ENCODE measurements at places on chromosomes 1 and 21.

DNA sequence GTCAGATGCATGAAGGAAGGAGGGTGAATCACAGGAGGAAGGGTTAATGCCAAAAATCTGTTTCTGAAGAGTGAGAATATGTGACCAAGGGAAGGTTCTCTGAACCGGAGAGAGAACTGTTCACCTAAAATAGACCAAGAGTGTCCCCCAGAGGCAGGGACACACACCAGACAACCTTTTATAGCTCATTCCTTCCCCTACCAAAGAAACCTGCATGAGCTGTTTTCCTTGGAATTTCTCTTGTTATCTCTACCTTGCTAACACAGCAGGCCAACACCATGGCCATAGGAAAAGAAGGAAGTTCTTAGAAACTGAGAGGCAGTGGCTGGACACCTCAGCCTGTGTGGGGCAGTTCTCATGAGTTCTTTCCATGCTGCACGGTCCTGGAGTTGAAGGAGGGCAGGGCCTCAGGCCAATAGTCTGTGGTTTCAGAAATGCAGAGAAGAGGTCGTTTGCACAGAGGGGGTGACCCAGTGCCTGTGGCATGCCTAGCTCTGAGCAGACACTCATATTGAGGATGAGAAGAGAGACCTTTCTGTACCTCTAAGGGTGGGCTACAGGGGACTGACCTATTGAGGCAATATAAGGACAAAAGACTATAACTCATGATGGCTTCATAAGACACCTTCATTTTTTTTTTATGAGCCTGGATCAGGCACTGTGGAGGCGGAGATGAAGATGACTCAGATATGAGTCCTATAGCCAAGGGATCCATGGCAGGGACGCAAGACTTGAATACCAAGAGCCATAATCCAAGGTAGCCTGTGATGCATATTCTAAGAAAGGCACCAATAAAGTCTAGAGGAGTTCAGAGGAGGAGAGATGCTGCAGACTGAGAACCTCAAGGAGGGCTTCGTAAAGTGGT lies 39.4 kb downstream of the IGFN1 start:
- no peak for DNase-seq

GRCh38 chr21:38937286-38937790 lies 131.6 kb downstream of the ETS2 start:
- DNase-seq: no peak

GRCh38 chr1:156592158-156592909 lies 758 bp downstream of the NAXE start:
- no peak for DNase-seq

- no peak for DNase-seq
Observed at GRCh38 chr21:17709266-17709611, 96.5 kb upstream of the BTG3 start.

- no peak for DNase-seq
Observed at GRCh38 chr1:46820076-46820475, 21.2 kb downstream of the CYP4B1 start.

DNA sequence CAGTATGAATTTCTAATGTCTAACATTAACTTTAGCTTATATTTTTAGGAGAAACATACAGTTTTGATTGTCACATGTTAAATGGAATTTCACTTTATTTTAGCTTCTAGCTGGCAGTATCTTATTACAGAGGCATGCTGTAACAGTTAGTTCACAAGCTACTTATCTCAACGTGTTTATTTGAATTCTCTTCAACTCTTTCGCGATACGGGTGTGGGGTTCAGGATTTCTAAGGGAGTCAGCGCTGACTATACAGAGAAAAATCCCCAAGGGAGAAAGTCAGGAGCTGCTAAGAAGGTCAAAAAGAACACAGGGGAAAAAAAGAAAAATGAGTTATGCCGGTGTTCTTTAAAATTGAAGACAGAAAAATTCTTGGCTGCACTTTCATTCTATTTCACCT lies 296.2 kb downstream of the VAV3 start:
- DNase-seq: no peak

DNA sequence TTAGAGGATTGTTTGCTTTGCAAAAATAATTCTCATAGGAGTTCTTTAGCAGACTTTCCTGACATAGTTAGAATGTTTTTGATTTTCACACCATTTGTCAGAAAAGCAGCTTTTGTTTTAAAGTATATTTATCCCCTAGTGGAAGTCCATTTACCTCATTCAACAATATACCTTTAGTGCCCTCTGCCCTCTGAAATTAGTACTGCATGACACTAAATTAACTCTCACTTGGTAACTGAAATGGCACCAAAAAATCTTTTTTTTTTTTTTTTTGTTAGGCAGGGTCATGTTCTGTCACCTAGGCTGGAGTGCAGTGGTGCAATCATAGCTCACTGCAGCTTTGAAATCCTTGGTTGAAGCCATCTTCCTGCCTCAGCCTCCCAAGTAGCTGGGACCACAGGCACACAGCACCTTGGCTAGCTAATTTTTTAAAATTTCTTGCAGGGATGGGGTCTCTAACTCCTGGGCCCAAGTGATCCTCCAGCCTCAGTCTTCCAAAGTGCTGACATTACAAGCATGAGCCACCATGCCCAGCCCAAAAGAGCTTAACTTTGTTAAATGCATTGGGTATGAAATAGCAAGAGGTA lies 13.6 kb downstream of the LRRC42 start:
- DNase-seq: no peak

- DNase-seq: no peak
Observed at GRCh38 chr1:97138515-97139032, 417.0 kb downstream of the PTBP2 start.

DNA sequence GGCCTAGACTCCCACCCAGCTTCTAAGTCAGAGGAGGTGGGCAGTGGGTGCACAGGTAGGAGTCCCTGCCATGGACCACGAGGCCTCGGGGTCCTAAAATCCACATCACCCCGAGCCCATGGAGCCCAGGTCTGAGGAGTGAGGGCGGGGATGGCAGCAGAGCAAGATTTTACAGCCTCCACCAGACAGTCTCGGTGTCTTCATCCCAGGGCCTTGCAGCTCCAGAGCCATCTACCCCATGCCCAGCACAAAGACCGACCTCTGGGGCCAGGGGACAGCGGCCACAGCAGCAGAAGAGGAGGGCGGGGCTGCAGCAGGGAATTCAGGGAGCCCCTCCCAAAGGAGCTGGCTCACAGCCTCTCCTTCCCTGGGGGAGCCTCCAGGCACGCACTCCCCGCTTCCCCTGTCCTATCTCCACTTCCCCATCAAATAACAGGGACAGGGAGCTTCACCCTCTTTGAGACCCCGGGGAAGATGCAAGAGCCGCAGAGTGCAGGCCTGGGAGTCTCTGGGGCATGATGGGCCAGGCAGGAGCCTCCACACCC lies 14.6 kb downstream of the CHD5 start:
- no peak for DNase-seq

- no peak for DNase-seq
Observed at GRCh38 chr1:202684716-202685115, 25.5 kb downstream of the SYT2 start.

DNA sequence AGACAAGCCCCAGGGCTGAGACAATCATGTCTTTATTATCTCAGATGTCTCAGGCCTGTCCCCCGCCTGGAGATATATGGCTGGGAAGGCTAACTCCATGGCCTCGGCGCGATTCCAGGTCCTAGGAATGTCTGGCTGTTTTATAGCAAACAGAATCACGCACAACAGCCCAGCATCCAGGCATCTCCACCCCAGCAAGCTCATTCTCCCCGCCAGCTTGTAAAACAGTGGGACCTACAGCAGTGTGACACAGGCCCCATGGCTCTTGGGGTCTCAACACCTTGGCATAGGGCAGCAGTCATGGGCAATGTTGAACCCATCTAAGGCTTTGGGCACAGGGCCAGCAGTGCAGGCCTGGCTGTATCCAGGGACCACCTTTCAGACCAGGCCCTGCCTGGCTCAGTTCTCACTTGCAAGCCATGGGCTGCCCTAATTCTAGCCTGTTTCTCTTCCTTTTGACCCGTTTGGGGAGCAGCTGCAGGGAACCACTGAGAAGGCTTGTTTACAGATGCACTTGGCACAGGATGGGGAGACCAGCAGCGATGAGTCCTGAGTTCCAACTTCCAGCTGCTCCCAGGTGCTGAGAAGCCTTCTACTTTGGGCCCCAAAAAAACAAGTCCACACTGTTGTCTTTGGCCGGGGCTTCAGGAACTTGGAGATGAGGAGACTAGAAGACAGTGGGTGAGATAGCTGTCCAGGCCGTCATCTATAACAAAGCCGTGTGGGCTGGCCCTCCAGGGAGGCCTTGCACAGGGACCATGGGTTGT lies 34.4 kb downstream of the WNT4 start:
- no peak for DNase-seq

DNA sequence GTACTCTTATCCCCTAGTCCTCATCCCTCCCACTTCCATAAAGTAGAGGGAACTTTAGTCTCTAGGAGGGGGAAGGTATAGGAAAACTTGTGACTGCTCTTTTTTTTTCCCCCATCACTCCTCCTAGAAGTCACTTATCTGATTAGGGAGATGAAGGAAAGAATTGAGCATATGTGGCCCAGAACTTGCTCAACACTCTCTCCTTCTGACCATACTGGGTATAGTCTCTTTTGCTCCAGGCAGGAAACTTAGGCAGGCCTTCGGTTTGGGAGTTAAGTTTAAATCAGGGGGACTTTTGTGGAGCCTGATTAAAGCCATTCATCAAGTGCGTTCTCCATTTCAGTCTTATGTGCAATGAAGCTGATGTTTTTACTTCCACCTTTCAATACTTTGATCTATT lies 5.8 kb downstream of the UBE2U start:
- no peak for DNase-seq

DNA sequence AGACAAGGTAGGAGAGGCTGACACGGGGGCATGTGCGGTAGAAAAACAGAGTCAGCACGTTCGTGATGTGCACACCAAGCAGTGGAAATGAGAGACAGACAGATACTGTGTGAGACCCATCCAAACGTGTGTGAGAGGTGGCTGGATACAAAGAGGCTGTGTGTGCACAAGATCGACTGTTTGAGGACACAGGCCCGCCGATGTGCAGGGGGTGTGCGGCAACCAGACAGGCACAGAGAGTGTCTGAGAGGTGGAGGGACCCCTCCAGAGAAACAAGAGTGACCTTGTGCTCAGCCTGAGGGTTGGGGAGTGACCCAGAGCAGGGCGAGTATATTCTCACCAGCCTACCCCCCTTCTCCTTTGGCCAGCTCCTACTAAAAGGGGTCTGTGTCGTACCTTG lies 97.8 kb upstream of the IPO9 start:
- no peak for DNase-seq

DNA sequence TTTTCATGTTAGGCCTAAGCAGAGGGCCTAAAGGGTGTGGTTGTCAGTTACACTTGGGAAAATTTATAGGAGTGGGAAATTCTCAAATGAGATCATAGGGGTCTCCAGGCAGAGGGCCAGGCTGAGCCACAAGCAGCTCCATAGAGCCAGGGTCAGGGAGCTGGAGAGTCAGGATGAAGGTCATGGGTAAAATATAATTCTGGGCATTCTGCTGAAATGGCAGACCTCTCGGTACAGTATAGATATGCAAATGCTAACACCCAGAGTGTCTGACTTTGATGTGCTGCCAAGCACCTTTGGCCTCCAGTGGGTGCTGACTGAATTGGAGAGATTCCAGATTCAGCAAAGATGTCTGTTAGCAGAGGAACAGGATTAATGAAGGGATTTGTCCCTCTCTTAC lies 40.1 kb downstream of the DNM3 start:
- no peak for DNase-seq

DNA sequence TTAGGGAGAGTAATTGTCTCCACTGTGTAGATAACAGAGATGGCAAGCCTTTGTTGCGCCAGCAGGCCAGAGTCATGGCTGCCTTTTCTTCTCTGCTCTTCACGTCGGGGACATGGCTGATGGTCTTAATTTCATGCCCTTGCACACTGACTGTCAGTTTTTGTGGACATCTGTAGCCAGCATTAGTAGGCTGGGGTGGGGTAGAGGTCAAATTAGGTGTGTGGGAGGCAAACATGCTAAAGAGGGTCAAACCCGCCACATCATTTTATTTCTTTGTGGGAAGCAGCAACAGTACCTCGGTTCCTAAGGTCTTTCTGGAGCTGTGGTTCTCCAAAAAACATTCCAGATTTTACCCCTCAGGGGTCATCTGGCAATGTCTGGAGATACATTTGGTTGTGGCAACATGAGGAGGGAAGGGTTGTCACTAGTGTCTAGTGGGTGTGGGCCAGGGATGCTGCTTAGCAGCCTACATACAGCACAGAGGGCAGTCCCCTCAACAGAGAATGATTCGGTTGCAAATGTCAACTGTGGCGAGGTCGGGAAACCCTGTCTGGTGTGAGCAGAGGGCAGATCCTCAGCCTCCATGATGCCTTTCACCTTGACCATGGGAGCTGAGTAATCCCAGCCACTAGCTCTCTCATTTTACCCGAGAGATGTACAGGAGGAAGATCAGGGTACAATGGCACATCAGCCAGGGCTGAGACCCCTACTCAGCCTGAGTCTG lies 14.7 kb downstream of the RUNX1 start:
- no peak for DNase-seq

- no peak for DNase-seq
Observed at GRCh38 chr1:186812570-186812969, 16.2 kb upstream of the PLA2G4A start.

DNA sequence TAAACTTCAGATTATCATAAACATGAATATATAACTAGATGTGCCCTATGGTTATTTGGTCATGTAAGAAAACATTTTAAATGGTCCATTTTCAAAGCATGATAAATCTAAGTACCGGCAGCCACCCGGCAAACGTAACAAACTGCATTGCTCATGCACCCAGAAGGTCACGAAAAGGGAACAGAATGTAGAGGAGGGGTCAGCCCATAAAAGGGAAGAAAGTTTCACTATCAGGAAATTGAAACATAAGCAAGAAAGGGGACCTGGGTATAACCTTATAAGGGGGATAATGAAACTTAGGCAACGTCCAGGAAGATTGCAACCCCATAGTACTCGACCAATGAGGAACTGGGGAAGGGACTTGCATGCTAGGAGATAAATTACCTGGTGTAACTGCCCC lies 421.2 kb upstream of the ZRANB2 start:
- no peak for DNase-seq

GRCh38 chr1:111739925-111740765 lies 950 bp upstream of the INKA2 start:
- no peak for DNase-seq

DNA sequence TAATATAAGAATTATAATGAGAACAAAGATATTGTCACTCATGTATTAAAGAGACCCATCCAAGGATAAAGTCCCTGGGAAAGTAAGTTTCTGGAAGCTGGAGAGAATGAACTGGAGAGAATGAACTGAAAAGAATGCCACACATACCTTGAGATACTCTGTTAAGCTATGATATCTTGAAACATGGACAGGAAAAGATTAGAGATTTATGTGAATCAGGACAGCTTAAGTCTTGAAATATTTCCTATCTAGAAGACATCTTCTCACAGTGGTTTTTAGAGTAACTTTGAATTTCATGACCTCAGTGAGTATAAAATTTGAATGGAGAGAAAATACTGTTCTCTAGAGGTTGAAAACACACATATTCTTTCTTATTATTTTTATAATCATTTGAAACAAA lies 201.3 kb upstream of the HMCN1 start:
- no peak for DNase-seq

- DNase-seq: no peak
Observed at GRCh38 chr1:164628772-164629171, 69.8 kb downstream of the PBX1 start.

DNA sequence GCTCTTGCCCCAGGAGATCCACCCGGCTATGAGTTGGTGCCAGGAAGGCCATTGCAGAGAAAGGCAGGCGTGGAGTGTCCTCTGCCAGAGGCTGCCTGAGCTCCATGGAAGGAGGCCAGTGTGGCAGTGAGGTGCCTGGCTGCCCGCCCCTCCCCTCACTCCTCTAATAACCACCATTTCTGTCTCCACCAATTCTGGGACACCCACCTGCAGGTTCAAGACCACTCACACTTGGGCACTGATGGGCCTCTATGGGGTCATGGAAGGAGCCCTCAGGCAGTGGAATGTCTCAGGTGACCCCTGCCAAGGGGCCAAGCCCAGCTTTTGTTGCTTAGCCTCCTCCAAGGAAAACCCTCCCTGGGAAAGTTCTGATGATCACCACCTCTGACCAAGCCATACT lies 731.6 kb downstream of the MATN1 start:
- DNase-seq: no peak

Data from T follicular helper cell (primary cell).